ENCODE measurements at places on chromosomes 16 and 17. TPM values are rescaled to one million over a fixed set of nuclear protein-coding genes. Genes with fewer than 3 reads are reported as not detected.

MYCBPAP gene
- total RNA-seq, result 2.4 TPM

VMO1 gene
- total RNA-seq, result not detected

KCNH6 gene
- total RNA-seq, result not detected

TPSAB1 gene
- total RNA-seq, result not detected

DNAH9 gene
- 0.05 TPM for total RNA-seq

CBX2 gene
- 8.5 TPM for total RNA-seq

CDRT15L2 gene
- total RNA-seq, result not detected

CRHR1 gene
- total RNA-seq, result not detected

All from GM12878 (cell line).